ENCODE measurements at places on chromosomes 4 and X.

DNA sequence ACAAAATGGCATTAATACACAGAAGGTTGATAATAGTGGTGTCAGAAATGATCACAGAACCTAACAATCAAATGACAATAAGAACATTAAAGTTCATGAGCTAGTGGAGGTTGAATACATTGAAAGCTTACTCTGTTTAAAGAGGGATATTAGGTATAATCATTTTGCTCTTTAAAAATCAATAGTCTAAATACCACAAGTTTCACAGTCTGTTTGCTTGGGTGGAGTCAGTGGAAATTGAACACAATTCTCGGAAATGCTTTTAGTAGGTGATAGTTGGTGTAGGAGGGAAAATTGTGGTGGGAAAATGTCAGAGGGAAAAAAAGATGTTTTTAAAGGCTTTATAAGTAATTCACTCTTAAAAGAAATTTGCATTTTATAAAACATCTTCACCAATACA, 197.1 kb downstream of the GLUD2 start:
- DNase-seq: no peak

GRCh38 chr4:176789955-176790354, 2.8 kb downstream of the VEGFC start:
- no peak for DNase-seq

DNA sequence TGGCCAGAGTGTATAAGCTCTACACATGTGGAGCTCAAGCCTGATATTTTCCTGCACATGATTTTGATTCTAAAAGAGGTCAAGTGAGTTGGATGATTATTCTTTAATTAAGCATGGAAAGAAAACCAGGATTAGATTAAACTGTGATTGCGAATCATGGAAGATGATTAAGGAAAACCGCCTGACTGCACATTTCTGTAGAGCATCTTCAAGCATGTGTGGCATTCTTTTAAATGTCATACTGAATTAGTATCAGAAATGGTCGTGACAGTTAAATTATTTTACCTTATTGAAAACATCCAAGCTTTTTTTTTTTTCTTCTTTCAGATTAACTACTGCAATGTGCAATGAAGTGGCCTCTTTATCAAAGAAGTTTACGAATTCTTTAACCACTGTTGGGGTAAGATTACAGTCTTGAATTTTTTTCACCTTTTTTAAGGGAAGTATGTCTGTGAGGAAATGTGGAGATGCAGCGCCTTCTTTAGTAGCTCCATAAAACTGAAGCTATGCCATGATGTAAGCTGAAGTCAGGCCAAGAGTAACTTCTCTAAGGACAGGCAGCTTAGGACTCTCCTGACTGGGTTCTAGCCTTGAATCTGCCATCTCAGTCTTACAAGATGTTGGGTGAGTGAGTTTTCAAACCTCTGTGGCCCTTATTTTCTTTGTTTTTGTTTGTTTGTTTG, 67.9 kb downstream of the FAM114A1 start:
- DNase-seq: no peak

- DNase-seq: no peak
Observed at GRCh38 chr4:173468314-173468713, 61.7 kb downstream of the HAND2 start.

DNA sequence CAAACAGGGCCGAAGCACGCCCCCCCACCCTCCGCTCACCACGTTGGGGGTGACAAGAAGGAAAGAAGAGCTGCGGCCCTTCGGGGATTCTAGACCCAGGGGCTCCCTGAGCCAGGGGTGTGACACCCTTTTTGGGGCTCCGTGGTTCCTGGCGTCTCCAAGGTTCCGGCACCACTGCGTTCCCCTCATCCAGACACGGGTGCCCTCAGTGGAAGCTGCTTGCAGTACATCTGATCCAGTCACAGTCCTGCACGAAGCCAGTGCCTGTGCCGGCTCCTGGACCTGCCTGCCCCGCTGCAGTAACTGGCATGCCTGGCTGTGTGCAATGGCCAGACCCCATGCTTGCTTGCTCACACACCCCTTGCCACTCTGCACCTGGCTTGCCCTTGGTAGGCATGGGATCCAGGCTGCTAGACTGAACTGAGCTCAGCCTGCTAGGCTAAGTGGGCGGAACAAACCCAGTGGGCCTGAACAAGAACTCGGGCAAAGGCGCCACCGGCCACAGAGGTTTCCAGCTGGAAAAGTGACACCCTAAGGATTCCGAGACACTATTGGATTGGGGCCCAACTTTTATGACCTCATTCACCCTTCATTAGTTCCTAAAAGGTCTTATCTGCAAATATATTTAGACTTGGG, 420.4 kb upstream of the AGA start:
- DNase-seq: no peak

DNA sequence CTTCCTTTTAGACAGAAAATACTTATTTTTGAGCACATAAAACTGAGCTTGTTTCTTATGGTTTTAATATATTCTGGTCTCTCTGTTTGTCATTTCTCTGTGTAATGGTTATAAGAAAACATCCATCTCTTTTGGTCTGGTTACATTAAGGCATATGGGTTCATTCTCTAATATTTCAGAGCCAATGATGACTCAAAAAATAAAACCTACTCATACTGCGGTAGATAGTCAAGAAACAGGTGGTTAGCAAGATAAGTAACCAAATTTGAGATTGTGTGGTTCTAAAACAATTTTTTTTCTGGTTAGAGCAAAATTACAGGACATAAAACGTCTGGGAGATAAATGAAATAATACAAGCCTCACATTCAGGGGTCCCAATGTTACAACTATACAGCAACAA, 654.5 kb downstream of the STIM2 start:
- DNase-seq: no peak

- no peak for DNase-seq
Observed at GRCh38 chr4:67885762-67886161, 2.0 kb upstream of the TMPRSS11D start.

DNA sequence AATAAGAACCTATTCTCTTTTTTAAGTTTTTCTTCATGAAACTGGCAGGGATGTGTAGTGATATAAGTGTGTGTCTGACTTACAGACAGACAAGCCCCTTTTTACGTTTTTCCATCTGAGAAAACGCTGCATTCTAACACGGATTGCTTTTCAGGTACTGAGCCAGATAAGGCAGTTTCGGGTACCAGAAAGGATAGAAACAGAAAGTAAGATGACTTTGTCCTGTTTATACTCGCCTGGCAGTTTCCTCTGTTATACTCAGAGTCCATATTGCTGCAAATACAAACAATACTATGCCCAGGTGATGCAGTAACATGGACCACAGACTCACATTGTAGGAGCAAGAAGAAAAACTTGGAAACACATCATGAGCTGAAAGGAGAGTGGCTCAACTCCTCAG, 2320.6 kb upstream of the AGA start:
- DNase-seq: no peak

GRCh38 chr4:184969610-184970009, 48.7 kb upstream of the HELT start:
- DNase-seq: no peak

GRCh38 chr4:4659871-4660651, 118.2 kb upstream of the STX18 start:
- no peak for DNase-seq

DNA sequence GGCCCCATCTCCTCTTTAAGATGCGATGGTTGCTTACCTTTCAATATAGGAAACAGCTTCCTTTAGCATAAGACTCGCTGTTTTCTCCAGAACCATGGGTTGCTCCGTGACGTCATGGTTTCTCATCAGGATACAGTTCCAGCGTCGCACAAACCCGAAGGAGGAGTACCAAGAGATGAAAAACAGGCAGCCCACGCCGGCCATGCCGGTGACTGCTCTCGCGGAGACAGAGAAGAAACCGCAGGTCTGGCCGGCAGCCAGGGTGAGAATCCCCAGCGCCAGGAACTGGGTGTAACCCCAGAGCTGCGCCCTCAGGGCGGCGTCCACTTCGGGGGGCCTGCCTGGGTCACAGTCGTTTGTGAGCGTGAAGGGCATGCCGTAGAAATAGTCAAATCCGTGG, 11.4 kb downstream of the ARSD start:
- no peak for DNase-seq

GRCh38 chrX:70478526-70479245, 34.1 kb downstream of the DLG3 start:
- no peak for DNase-seq

DNA sequence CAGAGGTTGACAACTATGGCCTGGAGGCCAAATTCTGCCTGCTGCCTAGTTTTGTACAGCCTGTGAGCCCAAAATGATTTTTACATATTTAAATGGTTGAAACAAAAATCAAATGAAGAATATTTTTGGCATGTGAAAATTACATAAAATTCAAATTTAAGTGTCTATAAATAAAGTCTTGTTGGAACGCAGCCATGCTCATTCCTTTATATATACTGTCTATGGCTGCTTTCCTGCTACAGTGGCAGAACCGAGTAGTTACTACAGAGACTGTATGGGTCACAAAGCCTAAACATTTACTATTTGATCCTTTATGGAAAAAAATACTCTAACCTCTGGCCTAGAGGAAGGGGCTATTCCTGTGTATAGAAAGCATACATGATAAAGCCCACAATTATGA, 290.4 kb downstream of the GLUD2 start:
- DNase-seq: no peak

- DNase-seq: no peak
Observed at GRCh38 chr4:155599085-155599484, 67.6 kb upstream of the GUCY1A1 start.

GRCh38 chrX:48802905-48803200, 986 bp downstream of the HDAC6 start:
- no peak for DNase-seq

DNA sequence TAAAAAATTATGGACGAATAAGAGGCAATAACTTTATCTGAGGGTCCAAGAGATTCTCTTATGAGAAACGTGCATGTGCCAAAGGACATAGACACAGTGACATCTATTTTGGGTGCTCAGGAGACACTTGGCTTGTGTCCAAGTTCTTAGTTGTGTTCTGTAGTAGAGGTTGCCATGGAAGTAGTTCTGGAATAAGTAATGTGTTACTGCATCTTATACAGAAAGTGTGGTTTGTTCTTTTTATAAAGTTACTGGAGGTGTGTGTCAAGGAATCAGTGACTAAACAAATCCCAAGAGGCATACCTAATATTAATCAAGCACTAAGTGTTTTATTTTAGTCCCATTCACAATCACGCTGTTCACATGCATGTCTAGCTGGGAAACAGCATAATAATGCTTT, 305.7 kb downstream of the ARHGAP24 start:
- DNase-seq: no peak

DNA sequence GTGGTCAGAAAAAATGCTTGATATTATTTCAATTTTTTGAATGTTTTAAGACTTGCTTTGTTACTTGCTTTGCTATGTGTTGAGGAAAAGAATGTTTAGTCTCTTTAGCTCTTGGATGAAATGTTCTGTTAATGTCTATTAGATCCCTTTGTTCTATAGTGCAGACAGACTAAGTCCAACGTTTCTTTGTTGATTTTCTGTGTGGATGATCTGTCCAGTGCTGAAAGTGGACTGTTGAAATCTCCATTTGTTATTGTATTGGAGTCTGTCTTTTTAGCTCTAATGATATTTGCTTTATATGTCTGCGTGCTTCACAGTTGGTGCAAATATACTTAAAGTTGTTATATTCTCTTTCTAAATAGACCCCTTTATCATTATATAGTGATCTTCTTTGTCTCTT, 220.6 kb downstream of the GUCY2F start:
- DNase-seq: no peak

DNA sequence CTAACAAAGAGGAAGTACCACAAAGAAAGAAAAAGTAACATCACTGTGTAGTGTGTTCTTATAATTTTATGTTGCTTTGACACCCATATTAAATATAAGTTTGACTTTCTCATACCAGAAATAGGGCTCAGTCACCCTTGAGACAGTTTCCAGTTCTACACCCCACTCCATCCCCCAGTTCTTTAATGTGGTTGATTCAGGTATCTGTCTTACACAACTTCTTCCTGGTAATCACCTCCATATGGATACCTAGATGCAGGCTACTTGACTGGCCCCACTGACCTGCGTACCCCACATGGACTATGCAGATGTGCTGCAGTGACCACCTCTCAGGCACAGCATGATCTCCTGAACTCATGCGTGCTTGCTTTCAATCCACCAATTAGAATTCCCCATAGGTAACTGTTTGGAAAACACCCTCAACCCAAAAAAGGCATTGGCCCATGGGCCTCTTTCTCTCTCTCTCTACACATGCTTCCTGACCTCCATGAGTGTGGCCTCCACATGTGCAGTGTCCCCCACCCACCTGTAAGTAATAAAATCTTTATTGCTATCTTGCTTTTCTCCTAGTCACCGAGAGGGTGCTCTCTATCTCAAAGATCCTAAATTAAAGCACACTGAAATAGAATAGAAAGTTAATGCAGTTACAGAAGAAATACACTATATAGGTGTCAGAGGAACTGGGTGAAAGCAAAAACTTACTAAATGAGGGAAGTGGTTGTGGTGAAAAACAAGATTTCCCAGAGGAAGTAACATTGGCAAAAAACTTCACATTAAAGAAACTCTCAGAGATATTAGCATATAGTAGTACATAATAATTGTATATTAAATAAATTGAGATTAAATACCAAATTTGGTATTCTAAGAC, 98.4 kb downstream of the ZAR1 start:
- no peak for DNase-seq

DNA sequence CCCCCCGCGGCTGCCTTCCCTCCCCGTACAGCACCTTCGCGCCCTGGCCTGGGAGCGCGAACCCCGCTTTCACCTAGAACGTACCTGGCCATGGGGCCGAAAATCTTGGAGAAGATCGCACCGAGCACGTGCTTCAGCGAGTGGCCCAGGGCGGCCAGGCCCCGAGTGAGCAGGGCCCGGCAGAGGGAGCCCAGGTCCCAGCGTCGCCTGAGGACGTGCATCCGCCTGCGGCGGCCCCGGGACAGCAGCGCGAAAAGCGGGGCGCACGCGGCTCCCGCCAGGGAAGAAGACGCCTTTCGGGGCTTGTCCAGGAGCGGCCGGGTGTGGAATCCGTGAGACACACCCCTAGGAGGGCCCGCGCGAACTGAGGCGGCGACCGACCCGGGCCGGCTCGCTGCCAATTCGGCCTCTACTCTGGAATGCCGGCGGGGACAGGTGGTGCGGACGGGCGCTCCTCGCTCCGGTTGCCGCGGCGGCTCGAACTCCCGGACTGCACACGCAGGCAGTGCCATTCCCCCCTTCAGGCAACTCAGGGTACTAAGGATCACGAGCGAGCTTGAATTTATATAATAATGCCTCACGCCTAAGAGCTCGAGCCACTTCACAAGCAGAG, at the start of gene HS6ST2:
HS6ST2 (minus strand) TSS at position 539 of the 613 bp plus-strand sequence.
- no peak for DNase-seq
